Mesendoderm (in vitro differentiated cells): ENCODE measurements at places on chromosomes 11 and 22.
A peak's percentile ranks its signal among the peaks of the same experiment; 100 is the strongest.

- DNase-seq, result no peak
These were observed 103.6 kb downstream of the NECTIN1 start for GRCh38 chr11:119625206-119625978.

GRCh38 chr11:113623114-113623513 is 83.0 kb downstream of the TMPRSS5 start:
- DNase-seq, result no peak

DNA sequence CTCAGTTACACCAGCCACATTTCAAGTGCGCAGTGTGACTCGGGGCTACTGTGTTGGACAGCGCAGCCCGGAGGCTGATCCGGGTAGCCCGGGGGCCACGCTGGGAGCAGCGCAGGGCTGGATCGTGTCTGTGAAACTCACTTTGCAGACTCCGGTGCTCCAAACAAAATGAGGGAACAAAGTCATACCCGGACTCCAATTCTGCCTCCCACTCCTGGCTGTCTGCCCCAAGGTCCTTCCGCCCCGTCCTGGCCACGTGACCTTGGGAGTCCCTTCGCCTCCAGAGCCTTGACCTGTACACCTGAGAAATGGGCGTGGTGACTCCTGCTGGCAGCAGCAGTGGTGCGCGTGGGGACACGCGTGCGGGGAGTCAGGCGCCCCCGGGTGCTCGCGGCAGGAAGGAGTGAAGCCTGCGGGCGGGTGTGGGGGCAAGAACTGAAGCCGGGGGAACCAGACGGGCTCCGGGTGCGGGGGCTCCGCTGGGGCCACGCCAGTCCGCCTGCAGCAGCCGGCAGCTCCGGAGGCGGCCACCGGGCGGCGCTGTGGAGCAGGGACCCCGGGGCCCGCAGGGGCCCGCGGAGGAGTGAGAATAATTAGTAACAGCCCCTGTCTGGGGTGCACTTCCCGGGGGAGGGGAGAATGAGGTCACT is 42.4 kb downstream of the KCNJ4 start:
- DNase-seq, result no peak

- no peak for DNase-seq
These were observed 25.4 kb downstream of the KCNJ4 start for GRCh38 chr22:38429499-38430068.

GRCh38 chr11:106156290-106156937 is 79.0 kb downstream of the AASDHPPT start:
- peak; percentile 63 for DNase-seq

DNA sequence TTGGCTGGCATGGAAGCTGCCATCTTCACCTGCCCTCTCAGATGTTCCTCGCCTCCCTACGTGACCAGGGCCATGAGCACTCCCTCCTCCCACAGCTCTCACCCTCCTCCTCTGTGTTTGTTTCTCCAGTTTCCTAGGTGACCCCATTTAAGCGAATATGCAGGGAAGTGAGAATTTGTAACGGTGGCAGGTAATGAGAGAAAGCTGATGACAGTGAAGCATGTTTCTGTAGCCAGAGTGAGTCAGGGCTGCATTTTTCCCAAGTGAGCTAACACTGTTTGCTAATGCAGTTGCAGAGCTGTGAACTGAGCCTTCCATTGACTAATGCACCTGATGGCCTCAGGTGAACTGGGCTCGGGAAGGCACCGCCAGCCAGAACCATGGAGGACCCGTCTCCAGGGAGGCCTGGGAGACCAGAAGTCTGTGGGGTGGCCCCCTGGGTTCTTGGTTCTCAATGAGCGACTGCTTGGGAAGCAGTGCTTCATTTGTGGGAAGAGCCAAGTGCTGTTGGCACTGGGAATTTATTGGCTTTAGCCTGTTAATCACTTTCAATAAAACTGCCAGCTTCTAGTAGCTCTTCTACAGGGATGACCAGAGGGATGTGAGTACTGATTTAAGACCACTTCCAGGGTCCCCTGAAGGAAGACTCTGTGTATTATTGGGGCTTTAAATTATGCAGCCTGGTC is 64.5 kb downstream of the BARX2 start:
- DNase-seq, result peak; percentile 99

DNA sequence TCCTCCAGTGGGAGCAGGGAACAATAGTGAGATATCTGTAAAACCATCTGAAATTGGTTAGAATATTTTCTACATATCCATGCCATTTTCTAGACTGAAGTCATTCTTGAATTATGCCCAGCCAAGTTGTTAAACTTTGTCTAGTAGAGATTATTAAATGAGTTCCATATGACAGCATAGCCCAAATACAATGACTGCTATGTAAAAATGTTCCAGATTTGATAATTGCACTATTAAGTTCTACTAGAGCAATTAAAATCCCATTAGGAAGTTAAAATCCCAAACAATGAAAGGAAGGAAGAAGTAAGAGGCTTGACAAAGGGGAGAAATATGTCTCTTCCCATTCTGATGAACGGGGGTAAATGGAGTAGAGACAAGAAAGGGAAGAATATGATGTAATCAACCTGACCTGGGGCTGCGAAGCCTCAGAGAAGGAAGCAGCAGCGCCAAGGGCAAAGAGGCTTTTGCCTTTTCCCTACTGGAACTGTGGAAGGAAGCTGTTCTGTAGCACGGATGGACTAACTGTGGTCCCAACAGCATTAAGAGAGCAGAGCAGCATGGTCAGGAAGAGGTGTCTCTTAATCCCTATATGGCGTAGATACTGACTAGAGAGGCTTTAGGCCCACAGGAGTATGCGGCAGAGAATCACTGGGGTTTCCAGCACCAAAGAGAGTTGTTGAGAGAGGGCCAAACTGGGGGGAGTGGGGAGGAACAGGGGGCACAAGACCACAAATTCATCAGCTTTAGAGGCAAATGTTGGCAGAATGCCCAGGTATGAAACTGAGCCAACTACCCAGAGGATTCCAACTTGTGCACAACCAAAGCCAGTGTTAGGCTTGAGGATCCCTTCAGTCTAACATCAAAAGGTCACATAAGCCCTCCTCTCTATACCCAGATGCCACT is 26.7 kb downstream of the RRP8 start:
- no peak for DNase-seq

DNA sequence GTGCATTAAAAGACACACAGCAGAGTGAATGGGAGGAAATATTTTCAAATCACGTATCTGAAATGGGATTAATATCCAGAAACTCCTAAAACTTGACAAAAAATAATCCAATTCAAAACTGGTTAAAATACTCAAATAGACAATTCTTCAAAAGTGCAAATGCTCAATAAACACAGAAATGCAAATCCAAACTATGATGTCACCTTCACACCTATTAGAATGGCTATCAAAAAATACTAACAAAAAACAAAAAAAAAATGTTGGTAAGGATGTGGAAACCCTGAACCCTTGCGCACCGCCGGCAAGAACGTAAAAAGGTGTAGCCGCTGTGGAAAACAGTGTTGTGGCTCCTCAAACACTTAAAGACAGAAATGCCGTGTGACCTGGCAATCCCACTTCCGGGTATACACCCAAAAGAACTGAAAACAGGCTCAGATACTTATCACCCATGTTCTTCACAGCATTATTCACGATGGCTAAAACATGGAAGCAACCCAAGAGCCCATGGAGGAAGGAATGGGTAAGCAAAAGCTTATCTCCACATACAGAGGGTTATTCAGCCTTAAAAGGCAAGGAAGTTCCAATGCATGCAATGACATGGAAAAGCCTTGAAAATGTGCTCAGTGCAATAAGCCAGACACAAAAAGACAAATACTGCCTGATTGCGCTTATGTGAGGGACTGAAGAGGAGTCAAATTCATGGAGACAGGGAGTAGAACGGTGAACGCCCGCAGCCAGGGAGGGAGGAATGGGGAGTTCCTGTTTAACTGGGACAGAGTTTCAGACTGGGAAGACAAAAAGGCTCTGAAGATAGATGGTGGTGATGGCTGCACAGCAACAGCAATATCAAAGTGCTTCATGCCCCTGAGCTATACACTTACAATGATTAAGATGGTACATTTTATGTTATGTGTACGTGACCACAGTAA is 19.6 kb downstream of the BRD1 start:
- no peak for DNase-seq

GRCh38 chr11:84825106-84825660 is 802.0 kb downstream of the DLG2 start:
- no peak for DNase-seq

- DNase-seq, result no peak
These were observed 64.6 kb downstream of the OPCML start for GRCh38 chr11:133467686-133468085.

GRCh38 chr22:47373648-47374272 is 611.3 kb downstream of the TBC1D22A start:
- DNase-seq, result no peak

- DNase-seq, result no peak
These were observed 45.6 kb downstream of the OR4D9 start for GRCh38 chr11:59556917-59557348.

DNA sequence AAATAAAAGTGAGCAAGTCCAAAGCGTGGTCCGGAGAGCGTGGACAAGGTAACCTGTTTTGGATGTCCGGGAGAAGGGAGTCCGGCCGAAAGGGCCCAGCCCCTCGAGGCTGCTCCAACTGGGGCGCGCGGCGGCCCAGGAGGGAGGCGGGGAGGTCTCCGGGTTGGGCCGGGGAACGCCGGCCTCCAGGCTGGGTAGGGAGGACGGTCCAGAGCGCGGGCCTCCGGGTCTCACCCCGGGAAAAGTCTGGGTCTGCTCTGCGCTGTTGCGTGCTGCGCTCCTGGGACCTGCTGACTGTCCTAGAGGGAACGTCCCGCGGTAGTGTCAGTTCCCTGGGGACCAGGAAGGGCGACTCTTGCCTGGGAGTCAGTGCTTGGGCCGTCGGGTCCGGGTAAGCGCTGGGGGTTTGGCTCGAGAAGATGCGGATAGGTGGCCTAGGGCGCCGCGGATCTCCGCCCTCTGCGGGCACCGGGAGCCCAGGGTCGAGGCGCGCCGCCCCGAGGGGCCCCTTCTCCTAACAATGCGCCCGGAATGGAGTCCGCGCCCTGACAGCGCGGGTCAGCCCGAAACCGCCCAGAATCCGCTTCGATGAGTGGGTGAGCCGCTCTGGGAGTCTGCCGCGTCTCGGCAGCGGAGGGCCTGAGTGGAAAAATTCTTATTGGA is 988 bp upstream of the FLI1 start:
- peak; percentile 76 for DNase-seq

- DNase-seq, result no peak
These were observed 58.1 kb upstream of the NECTIN1 start for GRCh38 chr11:119787074-119787461.

DNA sequence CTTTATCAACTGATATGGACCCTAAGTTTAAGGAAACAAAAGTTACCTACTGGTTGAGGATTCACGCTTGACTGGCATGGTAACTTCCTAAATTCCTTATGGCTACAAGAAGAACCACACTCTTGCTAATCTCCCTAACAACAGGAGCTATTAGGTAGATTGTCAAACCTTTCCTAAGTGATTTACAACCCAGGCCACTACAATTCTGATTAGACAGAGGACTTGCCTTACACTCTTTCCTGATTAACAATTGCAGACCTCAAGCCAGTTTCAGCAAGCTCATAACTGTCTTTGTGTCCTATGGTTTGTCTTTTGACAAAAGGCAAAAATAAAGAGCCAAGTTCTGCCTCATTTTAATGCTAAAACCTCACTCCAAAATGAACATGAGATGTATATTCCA is 16.3 kb downstream of the OR52K2 start:
- DNase-seq, result peak; percentile 16

GRCh38 chr11:112523031-112523430 is 262.4 kb upstream of the PLET1 start:
- DNase-seq, result no peak

GRCh38 chr11:69888483-69889181 is 69.4 kb upstream of the FGF3 start:
- DNase-seq, result peak; percentile 85

- no peak for DNase-seq
These were observed 15.4 kb upstream of the TMEM191C start for GRCh38 chr22:21451545-21452520.

DNA sequence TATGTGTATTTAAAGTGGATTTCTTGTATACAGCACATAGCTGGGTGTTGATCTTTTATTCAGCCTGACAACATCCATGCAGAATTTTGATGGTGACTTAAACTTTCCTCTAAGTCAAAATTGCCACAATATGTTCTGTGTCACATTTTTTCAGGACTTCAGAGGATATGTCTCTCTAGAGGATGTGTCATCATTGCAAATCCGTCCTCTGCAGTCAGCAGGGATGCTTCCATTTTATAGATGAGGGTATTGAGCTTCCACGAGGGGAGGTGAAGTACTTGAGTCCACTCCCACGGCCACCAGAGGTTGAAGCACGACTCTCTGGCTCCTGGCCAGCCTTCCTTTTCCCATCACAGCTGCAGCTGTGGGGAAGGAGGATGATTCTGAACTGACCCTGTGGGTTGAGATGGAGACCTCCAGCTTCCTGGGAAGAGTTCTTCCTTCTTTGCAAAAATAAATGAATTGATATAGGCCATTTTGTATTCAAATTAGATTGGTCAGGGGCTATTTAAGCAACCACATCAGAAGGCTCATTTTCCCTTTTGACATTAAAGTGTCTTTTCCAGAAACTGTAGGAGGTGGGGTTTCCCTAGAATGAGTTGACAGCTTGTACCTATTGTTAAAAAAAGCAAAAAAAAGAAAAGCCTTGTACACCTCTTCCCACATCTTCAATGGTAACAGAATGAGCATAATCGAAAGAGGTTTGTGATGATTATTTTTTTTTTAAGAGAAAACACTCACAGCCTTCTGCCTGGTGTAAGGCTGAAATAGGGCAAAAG is 55.2 kb upstream of the MYEOV start:
- DNase-seq, result no peak

DNA sequence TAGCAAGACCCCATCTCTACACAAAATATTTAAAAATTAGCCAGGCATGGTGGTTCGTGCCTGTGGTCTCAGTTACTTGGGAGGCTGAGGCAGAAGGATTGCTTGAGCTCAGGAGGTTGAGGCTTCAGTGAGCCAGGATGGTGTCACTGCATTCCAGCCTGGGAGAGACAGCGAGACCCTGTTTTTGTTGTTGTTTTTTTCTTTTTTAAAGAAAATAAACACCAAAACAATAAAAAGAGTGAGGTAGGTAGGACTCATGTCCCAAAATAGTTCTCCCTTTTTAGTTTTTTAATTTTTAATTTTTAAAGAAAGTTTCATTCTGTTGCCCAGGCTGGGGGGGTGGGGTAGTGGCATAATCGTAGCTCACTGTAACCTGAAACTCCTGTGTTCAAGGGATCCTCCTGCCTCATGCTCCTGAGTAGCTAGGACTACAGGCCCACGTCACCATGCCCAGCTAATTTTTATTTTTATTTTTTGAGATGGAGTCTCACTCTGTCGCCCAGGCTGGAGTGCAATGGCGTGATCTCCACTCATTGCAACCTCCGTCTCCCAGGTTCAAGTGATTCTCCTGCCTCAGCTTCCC is 25.5 kb upstream of the MALAT1 start:
- DNase-seq, result no peak

- DNase-seq, result no peak
These were observed 596.2 kb downstream of the BUD13 start for GRCh38 chr11:116176484-116177005.
